ENCODE measurements at places on chromosomes 2 and 18. TPM values are rescaled to one million over a fixed set of nuclear protein-coding genes. Genes with fewer than 3 reads are reported as not detected.

DNA sequence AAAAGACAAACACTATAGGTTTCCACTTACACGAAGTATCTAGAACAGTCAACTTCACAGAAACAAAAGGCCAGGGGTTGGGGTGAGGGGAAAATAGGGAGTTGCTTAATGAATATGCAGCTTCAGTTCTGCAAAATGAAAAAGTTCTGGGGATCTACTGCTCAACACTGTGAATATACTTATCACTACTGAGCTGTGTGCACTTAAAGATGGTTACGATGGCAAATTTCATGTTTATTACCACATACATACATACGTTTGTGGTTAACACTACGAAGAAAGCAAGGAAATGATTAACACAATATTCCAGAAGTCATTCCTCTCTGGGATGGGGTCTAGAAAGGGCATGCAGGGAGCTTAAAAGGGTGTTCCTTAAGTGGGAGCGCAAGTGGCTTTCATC is 19.3 kb downstream of the MBOAT2 start:
- no peak for DNase-seq

Gene C1GALT1C1L
- polyA plus RNA-seq, result not detected

Gene ATP8B1
- not detected for polyA plus RNA-seq

GRCh38 chr2:191799526-191799925 is 47.4 kb downstream of the CAVIN2 start:
- no peak for DNase-seq
